Caudate nucleus (tissue), 63 donors: ENCODE measurements at places on chromosomes 4 and X.

DNA sequence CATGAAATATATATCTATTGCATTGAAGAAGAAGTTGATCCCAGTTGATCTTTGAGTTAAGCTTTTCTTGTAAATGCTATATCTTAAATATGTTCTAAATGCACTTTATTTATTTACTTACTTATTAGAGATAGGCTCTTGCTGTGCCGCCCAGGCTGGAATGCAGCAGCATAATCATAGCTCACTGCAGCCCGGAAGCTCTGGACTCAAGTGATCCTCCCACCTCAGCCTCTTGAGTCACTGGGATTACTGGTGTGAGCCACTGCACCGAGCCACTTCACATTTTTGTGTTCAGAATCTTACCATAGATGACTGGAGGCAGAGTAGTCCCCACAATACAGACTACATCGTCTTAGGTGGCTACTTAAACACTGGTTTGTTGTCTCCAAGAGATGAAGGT is 324.3 kb upstream of the SLIT2 start:
- no peak for DNase-seq

GRCh38 chrX:123607270-123607669 is 125.6 kb downstream of the THOC2 start:
- no peak for DNase-seq

GRCh38 chrX:41293269-41293668 is 40.7 kb upstream of the DDX3X start:
- DNase-seq = no peak

GRCh38 chr4:163703251-163703650 is 208.8 kb downstream of the TMA16 start:
- no peak for DNase-seq

GRCh38 chr4:1043651-1044468 is 32.4 kb downstream of the FGFRL1 start:
- DNase-seq = no peak

GRCh38 chrX:9781941-9782340 is 4.3 kb upstream of the SHROOM2 start:
- no peak for DNase-seq

GRCh38 chr4:2186133-2186864 is 55.6 kb downstream of the HAUS3 start:
- no peak for DNase-seq

- DNase-seq = no peak
Observed at GRCh38 chrX:153999359-154000037, 20.2 kb downstream of the IRAK1 start.
